ENCODE measurements at places on chromosomes 11 and 22.
A peak's percentile ranks its signal among the peaks of the same experiment; 100 is the strongest.

DNA sequence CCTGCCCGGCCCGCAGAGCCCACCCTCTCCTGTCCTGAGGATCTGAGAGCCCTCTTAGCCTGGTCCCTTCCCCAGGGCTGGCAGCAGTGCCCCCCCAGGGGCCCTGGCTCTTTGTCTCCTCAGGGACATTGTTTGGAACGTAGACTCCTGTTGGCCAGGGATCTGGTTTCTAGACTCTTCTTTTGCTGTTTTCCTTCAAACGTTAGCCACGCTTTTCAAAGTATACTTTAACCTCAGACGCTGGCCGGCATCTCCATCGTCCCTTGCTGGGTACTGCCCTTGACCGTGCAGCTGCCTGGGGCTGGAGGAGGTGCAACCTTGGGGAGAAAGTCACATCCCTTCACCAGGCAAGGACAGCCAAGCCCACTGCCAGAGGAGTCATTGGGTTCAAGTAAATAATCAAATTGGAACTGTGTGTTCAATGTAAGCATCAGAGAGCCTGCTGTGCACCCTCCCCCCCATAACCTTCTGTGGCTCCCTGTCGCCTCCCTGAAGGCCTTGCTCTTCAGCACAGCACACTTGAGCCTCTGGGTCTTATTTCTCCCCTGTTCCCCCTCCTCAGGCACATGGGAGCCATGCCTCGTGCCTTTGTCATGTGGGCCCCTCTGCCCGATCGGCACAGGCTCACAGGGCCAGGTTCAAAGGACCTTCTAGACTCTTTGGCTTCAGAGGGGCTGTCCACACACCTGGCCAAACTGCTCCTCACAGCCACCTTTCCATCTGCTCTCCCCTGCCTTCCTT lies 21.8 kb upstream of the WNT7B start:
- no peak for DNase-seq

DNA sequence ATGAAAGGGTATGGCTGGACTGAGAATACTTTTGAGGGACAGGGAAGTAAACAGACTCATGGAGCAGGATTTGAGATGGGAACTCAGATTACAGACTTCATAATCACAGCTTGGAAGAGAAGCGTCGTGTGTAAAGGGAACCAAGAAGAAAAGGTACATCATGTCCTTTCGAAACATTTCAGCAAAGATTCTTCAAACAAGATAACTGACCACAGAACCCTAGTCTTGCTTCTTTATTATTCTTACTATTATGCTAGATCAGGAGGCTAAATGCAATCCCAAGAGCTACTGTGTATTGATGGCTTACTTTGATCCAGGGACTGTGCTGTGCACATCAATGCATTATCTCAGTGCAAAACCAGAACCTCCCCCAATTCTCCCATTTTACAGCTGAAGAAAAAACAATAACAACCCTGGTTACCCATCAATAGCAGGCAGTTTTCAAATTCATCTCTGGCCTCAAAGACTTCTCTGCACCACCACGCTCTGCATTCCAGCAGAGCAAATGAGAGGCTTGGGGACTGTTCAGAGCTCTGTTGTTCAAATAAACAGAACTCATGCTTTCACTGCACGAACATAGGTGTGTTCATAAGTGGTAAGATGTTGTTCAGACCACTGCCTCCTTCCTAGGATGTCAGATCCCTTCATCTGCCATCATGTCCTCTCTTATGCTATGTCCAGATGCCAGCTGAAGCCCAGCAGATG lies 104.8 kb upstream of the NAV2 start:
- no peak for DNase-seq

- DNase-seq: no peak
Observed at GRCh38 chr11:72653649-72654048, 20.6 kb downstream of the PDE2A start.

DNA sequence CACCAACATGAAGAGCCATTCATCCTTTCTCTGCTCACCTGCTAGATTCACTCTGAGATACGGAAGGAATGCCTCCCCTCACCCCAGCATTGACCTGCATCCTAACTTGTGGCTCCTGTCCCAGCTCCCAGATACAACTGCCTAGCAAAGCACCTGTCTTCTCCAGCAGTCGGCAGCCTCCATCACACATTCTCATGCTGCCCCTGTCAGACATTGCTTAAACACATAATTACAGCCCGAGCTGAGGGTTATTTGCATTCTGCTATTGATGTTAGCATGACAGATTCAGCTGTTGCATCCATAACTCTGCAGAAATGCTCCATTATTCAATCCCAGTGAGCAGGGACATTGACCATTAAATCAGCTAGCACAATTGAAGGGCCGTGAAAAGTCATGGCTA lies 184.4 kb upstream of the NARS2 start:
- DNase-seq: no peak

DNA sequence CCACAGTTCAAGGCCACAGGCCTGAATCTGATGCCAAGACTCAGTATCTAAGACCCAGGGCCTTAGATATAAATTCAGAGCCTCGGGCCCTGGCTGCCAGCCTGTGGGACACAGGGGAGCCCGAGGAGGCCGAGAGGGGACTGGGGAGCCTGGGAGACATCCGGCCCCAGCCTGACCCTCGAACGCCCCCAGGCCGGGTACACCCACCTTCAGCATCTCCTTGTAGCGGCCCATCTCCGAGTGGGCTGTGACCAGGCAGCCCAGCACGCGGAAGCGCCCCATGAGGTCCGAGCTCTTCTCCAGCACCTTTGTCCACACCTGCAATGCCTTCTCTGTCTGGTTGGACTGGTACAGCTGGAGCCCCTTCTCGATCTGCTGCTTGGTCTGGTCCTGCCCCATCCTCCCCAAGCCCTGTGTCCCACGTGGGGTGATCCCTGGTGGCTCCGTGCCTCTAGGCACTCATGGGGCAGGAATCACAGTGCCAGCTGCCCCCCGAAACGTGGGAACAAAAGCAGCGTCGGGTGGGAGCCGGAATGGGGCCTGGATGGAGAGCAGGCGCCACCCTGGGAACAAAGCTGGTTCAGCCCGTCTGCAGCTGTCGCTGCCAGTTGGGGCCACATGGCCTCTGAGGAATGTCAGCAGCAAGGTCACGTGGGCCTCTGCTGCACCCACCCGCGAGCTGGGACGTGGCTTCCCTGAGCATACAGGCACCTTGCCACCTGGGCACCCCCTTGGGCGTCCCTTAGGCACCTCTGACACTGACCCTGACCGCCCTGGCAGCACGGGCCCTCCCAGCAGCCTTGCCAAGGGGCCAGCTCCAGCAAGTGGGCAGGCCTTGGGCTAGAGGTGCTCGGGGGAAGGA lies at the start of gene RAPSN:
Gene RAPSN, minus strand, starts transcription at position 571 of the 862 bp plus-strand sequence. Its CDS starts 172 bp downstream, at position 399.
- no peak for DNase-seq

DNA sequence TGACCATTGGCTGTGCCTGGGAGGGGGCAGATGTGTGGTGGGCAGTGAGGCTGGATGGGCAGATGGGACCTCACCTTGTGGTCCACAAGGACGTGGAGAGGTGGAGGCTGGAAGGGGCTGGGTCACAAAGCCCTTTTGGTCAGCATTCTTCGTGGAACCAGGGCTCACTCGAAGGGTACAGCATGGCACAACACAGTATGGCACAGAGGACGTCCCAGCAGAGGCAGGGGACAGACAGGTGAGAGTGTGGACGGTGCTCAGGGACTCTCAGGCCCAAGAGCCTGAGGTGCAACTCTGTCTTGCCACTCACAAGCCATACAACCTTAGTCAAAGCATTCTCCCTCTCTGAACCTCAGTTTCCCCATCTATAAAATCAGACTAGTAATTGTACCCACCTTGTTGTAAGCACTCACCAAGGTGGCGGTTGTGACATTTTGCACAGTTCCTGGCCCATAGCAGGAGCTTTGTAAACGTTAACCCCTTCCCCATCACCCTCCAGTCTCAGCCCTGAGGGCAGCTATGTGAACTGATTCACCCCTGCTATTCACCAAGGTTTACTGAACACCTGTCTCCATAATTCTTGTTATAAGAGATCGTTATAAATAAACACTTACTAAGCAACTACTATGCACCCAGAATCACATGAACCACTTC lies 11.6 kb upstream of the TSKU start:
- DNase-seq: no peak

DNA sequence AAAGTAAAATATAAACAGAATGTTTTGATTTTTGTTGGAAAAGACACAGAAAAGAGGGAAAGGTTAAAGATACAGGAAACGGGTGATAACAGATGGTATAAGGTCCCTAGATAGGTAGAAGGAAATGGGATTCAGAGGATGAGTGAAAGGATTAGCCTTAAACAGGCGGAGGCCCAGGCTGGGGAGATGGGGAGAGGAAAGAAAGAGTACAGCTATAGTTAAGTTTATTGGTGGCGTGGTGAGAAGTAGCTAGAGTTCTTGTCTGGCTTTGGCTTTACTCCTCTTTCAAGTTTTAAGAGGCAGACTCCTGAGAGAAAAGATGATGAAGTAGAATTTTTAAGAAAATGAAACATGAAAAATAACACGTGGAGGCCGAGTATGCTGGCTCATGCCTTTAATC lies 13.7 kb downstream of the ZBTB44 start:
- no peak for DNase-seq

DNA sequence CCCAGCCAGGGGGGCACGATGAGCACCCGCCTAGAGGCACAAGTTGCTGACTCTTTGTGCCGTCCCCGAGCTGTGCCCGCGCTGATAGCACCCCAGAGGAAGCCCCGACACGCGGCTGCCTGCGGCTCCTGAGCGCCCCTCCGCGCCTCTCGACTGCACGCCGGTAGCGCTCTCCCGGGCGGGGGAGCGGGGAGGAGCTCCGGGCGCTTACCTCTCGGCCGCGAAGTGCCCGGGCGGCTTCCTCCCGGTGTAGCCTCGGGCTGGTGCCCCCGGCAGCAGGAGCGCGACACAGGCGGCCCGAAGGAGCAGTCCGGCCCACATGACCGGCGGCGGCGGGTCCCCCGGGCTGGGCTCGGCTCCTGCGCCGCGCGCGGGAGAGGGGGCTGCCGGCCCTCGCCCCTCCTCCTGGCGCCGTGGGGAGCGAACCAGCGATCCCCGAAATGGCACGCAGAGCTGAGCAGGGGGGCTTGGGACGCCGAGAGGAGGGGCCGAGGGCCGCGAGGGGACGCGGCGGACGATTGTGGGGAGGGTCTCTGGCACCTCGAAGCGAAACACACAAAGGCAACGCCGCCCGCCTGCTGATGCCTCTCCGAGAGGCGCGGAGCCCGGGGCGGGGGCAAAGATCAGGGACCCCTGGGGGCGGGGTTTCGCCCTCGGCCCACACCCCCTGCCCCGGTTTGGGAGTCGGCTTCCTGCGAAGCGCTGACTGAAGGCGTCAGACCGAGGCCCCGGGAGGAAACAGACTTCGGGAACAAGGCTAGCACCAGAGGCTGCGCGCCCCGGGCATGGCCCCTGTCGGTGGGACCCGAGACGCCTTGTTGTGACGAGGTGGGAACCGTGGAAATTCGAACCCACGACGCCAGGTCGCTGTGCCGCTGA lies at the start of gene VWCE:
Gene VWCE, minus strand, starts transcription at position 600 of the 879 bp plus-strand sequence. Its CDS starts 279 bp downstream, at position 321.
- peak; percentile 74 for DNase-seq

DNA sequence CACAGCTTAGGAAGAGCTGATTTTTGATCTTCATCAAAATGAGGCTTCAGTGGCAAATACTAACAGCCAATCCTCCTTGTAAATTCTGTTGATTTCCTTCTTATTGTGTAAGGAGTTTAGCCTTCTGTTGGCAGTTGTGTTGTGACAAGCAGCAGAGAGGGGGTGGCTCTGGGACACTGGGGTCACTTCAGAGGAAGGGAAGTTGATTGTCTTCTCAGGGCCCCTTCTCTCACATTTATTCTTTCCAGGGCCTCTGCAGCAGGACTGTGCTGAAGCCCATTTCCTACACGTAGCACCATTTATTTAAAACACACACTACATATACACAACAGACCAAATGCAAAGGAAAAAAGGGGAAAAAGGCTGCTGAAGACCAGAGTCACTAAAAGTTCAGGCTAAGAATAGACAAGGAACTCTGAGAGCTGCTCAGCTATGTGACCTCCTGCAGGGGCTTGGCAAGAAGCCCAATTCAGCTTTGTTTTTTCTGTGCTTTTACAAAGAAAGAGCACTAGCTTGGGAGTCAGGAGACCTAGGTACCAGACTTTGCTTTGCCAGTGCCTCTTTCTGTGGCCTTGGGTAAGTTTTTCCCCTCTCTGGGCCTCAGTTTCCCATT lies 28.3 kb upstream of the UPB1 start:
- no peak for DNase-seq

GRCh38 chr11:71914617-71915189 lies 13.7 kb downstream of the XNDC1N start:
- no peak for DNase-seq

DNA sequence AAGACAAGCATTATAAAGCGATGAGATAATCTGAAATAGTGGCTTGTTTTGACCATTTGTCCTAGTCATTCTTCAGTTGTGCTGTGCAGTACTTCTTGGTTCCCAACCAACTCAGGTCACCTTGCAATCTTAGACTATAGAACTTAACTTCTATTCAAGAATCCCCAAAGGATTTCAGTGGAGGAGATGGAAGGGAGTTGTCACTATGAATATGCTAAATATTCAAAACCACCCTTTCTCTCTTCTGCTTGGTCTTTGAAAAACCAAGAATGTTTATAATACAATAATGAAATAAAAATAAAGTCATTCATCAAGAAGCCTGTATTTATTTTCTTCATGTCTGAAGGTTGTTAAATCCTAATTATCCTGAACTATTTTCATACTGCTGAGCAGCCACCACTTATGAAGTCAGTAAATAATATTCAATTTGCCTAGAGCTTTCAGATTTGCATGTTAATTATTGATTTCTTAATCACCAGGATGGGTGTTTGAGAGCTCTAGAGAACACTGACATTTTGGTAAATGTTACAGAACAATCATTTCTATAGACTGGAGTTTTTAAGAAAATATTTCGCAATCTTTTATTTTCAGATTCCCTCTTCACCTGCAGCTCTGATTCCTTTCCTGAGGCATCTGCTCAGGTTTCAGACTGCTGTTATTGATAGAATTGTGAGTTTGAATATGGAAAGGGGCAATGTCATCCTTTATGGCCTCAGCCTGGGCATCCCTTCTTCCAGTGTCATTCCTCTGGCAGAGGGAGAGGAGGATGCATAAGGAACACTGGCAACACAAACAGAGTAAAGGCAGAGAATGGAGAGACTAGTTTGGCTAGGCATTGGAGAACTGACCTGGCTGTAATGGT lies 91.5 kb upstream of the USP47 start:
- DNase-seq: no peak

DNA sequence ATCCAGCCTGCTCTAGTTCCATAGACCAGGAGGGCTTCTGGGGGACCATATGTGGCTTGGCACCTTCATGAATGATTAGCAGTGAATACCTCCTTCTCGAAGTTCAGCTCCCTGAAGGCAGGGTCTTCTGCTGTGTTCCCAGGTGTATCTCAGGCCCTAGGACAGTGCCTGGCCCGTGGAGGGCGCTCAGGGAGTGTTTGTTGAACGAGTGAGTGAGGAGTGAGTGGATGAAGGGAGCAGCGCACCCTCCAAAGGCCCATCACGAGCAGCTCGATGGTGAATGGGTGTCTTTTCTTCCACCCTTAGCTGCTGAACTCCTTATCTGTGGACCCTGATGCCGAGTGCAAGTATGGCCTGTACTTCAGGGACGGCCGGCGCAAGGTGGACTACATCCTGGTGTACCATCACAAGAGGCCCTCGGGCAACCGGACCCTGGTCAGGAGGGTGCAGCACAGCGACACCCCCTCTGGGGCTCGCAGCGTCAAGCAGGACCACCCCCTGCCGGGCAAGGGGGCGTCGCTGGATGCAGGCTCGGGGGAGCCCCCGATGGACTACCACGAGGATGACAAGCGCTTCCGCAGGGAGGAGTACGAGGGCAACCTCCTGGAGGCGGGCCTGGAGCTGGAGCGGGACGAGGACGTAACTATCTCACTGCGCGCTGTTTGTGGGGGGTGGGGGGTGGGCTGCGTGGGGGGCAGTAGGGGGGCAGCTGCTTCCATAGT lies 9.5 kb downstream of the ANO1 start:
- no peak for DNase-seq
